Ovary (tissue), 10 donors: ENCODE measurements at places on chromosomes 12 and 14. TPM values are rescaled to one million over a fixed set of nuclear protein-coding genes. Genes with fewer than 3 reads are reported as not detected.

TPH2 gene
- polyA plus RNA-seq, result not detected

IAPP gene
- polyA plus RNA-seq, result not detected

KRT5 gene
- 0.55 TPM for polyA plus RNA-seq

MANSC1 gene
- 33.3 TPM for polyA plus RNA-seq

ADSS1 gene
- polyA plus RNA-seq, result 4.9 TPM

GLI1 gene
- polyA plus RNA-seq, result 4.1 TPM

CABP1 gene
- 2.6 TPM for polyA plus RNA-seq

PYGL gene
- polyA plus RNA-seq, result 19.6 TPM

DNA sequence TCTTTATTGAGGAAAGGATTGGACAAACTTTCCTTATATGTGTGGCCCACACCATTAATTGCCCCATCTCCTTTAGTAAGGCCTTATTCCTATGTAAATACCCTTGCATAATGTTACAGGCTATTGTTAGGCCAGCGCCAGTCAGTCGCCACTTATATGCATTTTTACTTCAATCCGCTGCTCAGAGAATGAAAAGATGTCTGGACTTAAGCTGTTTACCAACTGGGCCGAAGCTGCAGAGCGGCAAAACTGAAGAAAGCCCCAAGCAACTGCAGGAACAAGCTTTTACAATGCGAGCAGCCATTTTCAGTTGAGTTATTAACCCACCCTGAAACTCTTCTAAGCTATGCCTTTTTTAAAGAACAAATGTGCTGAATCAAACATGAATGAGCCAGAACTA is 92.1 kb upstream of the OTX2 start:
- no peak overlapping the region for H3K4me3 ChIP-seq
- no peak for DNase-seq
- no peaks in the 10 kb centered on the region for H3K4me1 ChIP-seq
- H3K27ac ChIP-seq, result no peak overlapping the region
- no peaks in the 10 kb centered on the region for H3K36me3 ChIP-seq

DNA sequence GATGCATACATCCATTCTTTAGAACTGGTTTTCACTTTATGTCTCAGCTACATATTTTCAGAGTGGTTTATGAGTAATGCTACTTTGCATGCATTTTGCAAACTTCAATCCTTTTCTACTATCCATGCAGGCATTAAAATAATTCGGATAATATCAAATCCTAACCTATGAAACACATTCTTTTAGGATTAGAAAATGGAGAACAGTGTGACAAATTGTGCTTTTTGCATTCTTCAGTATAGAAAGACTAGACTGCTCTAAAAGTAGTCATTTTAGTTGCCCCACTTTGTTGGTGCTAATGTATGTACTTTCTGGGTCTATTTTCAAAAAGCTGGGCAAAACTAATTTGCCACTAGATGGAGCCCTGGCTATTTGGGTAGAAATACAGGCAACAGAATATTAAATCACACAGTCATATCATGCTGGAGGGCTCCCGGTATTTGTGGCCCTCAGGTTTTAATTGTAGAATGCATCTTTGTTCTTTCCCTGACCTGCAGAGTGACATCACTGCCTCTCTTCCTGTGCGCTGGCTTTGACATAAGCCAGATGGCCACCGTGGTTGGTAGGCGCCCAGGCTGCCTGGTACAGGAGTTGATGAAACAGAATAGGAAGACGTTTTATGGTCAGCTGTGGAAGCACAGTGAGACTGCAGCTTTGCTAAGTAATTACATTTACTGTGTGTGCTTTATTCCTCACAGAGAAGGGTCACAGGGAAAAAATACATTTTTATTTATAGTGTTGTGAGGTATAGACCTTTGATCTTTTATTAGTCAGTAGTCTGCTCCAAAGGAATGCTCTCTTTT is 28.1 kb downstream of the MSRB3 start:
- no peak overlapping the region for H3K27ac ChIP-seq
- no peak for DNase-seq
- H3K4me1 ChIP-seq, result no peaks in the 10 kb centered on the region
- no peak overlapping the region for H3K4me3 ChIP-seq

- peaks cover 2% of the 10 kb centered on the region for H3K4me1 ChIP-seq
- H3K36me3 ChIP-seq, result no peaks in the 10 kb centered on the region
- H3K27ac ChIP-seq, result no peak overlapping the region
- no peaks in the 10 kb centered on the region for H3K27me3 ChIP-seq
- H3K4me3 ChIP-seq, result no peak overlapping the region
Observed at GRCh38 chr14:89507521-89507920, 90.5 kb upstream of the FOXN3 start.

DNA sequence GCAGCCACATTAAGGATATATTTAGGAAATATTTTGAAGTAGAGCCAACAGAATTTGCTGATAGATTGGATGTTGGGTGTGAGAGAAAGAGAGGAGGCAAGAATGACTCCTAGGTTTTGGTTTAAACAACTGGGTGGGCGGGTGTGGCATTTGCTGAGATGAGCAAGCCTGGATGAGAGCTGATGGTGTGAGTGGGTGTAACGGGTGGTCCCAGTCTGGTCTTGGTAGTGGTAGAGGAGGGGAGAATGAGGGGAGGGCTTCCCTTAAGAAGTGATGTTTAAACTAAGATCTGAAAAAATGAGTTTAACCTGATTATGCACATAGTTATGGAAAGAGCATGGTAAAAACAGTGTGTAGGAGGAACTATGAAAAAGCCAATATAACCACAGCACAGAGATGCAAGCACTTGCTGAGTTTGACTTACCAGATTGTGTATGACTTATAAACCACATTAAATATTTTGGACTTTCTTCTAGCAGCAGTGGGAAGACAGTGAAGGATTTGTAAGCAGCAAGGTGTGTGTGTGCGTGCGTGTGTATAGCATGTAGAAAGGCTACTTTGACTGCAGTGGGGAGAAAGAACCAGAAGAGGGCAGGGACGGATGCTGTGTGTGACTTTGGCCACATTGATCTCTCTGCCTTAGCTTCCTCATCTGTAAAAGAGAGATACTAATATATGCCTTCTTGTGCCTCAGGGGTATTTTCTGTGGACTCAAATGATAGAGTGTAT is 139.7 kb downstream of the PRIMA1 start:
- H3K4me3 ChIP-seq, result no peak overlapping the region
- no peaks in the 10 kb centered on the region for H3K4me1 ChIP-seq
- no peak overlapping the region for H3K27ac ChIP-seq
- no peaks in the 10 kb centered on the region for H3K27me3 ChIP-seq
- no peak for DNase-seq
- no peaks in the 10 kb centered on the region for H3K36me3 ChIP-seq

DNA sequence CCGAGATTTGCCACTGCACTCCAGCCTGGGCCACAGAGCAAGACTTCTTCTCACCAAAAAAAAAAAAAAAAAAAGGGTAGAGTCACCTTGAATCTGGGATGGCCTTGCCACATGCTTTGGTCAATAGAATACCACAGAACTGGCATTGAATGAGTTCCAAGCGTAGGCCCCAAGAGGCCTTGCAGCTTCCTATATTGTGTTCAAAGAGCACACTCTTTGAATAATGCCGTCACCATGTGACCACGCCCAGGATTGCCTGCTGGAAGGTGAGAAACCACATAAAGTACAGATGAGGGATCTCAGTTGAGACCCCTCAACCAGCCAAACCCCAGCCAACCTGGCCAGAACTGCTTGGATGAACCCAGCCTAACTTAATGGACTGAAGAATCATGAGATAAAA is 239.2 kb upstream of the AMIGO2 start:
- DNase-seq, result no peak
- no peaks in the 10 kb centered on the region for H3K27me3 ChIP-seq
- no peak overlapping the region for H3K4me3 ChIP-seq
- H3K27ac ChIP-seq, result no peak overlapping the region

DNA sequence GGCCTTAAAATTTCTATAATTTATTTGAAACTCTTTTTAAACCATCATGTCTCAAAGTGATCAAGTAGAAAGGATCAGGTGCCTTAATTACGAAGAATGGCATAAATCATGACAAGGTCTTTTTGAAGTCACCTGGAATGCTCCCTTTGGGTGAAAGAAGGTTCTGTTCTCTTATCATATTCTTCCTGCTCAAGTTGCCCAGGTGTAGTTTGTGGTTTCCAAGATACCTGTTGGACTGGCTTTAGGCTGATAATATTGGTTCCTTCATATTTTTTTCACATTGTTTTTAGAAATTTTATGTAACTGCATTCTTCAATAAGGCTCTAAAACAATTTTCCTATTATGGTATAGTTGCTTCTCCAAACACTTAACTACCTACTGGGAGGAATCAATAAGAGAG is 29.2 kb downstream of the RASSF3 start:
- no peak for DNase-seq
- H3K27ac ChIP-seq, result no peak overlapping the region
- no peaks in the 10 kb centered on the region for H3K27me3 ChIP-seq
- no peak overlapping the region for H3K4me3 ChIP-seq

GRCh38 chr12:51520576-51521325 is 70.3 kb upstream of the SCN8A start:
- no peaks in the 10 kb centered on the region for H3K36me3 ChIP-seq
- H3K4me1 ChIP-seq, result no peaks in the 10 kb centered on the region
- no peak overlapping the region for H3K27ac ChIP-seq
- H3K27me3 ChIP-seq, result no peaks in the 10 kb centered on the region
- no peak for DNase-seq

DNA sequence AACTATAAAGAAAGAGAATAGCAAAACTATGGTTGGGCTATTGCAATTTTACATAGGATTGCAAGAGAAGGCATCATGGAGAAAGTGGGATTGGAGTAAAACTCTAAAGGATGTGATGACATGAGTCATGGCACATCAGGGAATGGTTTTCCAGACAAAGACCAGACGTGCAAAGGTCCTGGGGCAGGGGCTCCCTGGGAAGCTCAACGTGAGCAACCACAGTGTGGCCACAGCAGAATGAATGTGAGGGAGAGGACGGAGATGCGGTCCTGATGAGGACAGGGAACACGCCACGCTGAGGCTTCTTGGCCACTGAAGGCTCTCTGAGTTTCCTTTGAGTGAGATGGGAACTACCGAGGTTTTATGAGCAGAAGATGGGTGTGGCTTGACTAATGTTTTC is 38.2 kb downstream of the FZD10 start:
- no peaks in the 10 kb centered on the region for H3K4me1 ChIP-seq
- H3K27ac ChIP-seq, result no peak overlapping the region
- no peaks in the 10 kb centered on the region for H3K27me3 ChIP-seq
- H3K4me3 ChIP-seq, result no peak overlapping the region
- no peak for DNase-seq

DNA sequence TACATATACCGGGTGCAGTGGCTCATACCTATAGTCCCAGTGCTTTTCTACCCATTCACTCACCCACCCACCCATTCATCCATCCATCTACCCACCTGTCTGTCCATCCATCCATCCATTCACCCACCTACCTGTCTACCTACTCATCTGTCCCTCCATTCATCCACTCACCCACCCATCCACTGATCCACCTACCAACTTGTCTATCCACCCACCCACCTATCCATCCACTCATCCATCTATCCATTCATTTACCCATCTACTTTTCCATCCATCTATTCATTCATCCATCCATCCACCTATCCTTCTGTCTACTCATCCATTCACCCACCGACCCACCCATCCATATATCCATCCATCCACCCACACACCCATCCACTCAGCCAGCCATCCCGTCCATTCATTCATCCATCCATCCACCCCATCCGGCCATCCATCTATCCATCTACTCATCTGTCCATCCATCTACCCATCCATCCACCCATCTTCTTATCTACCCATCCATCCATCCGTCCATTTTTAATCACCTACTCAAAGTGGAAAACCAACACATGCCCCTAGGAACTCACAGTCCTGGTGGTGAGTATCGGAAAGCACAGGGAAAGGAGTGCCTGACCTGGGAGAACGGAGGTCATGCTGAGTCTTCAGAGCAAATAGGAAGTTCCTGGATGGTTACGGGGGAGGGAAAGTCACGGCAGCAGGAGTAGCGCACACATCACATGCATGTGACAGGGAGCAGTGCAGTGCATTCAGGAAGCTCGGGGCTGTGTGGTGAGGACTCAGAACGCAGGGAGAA is 20.0 kb downstream of the DDX51 start:
- no peaks in the 10 kb centered on the region for H3K36me3 ChIP-seq
- no peak overlapping the region for H3K27ac ChIP-seq
- no peaks in the 10 kb centered on the region for H3K4me1 ChIP-seq
- no peak overlapping the region for H3K4me3 ChIP-seq
- H3K27me3 ChIP-seq, result no peaks in the 10 kb centered on the region

- no peaks in the 10 kb centered on the region for H3K36me3 ChIP-seq
- DNase-seq, result peak; percentile 33
- H3K27ac ChIP-seq, result no peak overlapping the region
- no peaks in the 10 kb centered on the region for H3K4me1 ChIP-seq
- H3K27me3 ChIP-seq, result no peaks in the 10 kb centered on the region
- H3K4me3 ChIP-seq, result no peak overlapping the region
Observed at GRCh38 chr12:52280796-52281560, 6.5 kb downstream of the KRT86 start.

- no peaks in the 10 kb centered on the region for H3K36me3 ChIP-seq
- DNase-seq, result no peak
- no peaks in the 10 kb centered on the region for H3K27me3 ChIP-seq
- no peaks in the 10 kb centered on the region for H3K4me1 ChIP-seq
Observed at GRCh38 chr14:48991141-48991540, 595.0 kb downstream of the RPS29 start.
